ENCODE measurements at places on chromosomes 7 and 10. TPM values are rescaled to one million over a fixed set of nuclear protein-coding genes. Genes with fewer than 3 reads are reported as not detected.

The SPOCK2 gene
- total RNA-seq = 18.5 TPM

The MACC1 gene
- total RNA-seq = under 0.01 TPM

The HMX2 gene
- total RNA-seq = not detected

The TES gene
- 11.3 TPM for total RNA-seq

The KIF11 gene
- 8.5 TPM for total RNA-seq
